IPS-NIHi11 (cell line): ENCODE measurements at places on chromosomes 13 and 19.
A peak's percentile ranks its signal among the peaks of the same experiment; 100 is the strongest.

DNA sequence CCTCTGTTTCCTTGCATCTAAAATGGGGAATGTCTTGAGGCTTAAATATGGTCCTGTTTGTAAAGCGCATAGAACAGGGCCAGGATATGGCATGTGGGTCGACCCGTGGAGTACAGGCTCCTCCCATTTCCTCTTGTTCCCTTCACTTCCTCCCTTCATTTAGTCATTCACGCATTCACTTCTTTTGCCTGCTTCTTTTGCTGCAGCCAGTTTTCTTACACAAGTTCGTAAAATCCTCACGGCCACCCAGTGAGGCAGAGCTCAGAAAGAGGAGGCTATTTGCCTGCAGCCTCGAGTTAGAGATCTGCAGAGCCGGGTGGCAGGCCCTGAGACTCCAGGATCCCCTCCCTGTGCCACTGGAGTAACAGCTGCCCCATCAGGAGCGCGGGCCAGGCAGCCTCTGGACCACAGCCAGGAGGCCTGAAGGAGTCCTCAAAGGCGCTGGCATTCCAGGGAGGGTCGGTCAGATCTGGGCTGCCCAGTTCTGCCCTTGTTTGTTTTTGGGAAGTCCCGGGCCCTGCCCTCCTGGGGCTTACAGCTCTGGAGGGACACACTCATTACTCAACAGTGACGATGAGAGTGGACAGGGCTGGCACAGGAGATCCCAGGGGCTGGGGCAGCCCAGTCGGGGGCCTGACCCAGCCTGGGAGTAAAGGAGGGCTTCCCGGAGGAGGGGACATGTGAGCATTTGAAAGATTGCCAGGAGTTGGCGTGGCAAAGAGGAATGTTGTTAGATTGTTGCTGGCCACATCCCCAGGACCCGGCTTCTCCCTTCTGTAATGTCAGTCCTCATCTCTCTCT lies 4.6 kb downstream of the PPP5C start:
- peak; percentile 33 for DNase-seq

- no peak for DNase-seq
These were observed 826 bp upstream of the C1QTNF9 start for GRCh38 chr13:24308488-24309020.

DNA sequence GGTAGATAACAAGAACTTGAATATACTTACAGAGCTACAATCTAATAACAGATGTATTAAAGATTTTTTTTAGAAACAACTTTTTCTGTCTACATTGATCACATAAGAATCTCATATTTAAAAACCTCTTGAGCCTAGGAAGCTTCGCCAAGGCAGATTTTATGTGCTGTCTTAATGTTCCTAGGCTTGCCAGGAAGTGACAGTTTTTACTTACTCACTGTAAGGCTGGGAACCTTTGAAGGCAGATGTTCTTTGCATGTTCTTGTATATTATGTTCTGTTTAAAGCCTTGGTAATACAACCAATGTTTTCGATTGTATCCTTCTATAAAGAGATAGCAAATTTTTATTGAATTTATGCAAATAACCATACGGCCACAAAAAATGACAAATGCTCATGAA lies 492.7 kb downstream of the GPC5 start:
- DNase-seq: no peak

- no peak for DNase-seq
These were observed 104.7 kb downstream of the MYCBP2 start for GRCh38 chr13:77222000-77222690.

DNA sequence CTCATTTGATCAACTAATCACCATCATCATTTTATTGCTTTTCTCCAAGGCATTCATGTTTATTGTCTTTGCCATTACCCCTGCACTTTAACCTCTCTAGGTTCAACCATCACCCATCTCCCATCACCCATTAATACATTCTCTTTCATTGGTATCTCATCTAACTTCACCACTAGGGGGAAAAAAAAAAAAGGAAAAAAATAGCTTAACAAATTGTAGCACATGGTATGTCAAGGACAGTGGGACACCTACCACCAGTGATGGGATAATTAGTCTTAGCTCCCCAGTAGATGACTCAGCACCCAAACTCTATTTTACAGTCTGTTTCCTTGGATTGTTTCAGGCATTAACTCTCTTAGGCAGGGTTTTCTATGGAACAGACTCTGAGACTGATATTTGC lies 1770.2 kb upstream of the MIR17HG start:
- no peak for DNase-seq

DNA sequence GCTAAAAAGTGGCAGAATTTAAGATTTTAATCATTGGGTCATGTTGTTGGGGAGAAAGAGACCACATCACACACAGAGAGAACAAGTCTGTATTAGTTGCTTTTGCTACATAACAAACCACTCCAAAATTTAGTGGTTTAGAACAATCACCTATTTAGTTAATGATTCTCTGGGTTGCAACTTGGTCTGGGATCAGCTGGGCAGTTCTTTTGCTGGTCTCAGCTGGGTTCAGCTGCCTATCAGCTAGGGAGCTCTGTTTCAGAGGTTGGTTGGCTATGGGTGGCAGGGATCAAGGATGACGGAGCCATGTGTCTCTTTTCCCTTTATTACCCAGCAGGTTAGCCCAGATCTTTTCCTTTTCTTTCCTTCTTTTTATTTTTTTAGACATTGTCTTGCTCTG lies 8.9 kb downstream of the PINLYP start:
- no peak for DNase-seq

- DNase-seq: no peak
These were observed 924.0 kb downstream of the PCDH9 start for GRCh38 chr13:66305961-66306617.

- no peak for DNase-seq
These were observed 11.3 kb downstream of the DCAF15 start for GRCh38 chr19:13963603-13964105.

DNA sequence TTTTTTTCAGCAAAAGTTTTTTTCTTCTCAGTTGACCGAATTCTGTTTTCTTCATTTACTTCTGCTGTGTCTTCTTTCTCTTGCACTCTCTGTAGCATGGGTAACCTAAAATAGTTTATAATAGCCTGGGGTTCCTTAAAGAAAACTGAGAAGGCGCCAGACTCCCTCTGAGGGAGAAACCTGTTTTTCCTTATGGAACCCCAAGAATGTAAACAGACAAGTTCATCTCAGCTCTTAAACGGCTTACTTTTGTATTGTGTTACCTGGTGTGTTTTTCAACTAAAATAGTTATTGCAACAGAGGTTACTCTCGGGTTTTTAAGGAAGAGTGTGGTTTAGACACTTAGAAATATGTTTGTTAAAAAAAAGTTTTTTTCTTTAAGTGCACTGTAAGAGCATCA lies 23.8 kb upstream of the TM9SF2 start:
- no peak for DNase-seq
